ENCODE measurements at places on chromosomes 7 and 10.

GRCh38 chr10:48844616-48845015 lies 95.0 kb downstream of the LRRC18 start:
- no peak for DNase-seq

DNA sequence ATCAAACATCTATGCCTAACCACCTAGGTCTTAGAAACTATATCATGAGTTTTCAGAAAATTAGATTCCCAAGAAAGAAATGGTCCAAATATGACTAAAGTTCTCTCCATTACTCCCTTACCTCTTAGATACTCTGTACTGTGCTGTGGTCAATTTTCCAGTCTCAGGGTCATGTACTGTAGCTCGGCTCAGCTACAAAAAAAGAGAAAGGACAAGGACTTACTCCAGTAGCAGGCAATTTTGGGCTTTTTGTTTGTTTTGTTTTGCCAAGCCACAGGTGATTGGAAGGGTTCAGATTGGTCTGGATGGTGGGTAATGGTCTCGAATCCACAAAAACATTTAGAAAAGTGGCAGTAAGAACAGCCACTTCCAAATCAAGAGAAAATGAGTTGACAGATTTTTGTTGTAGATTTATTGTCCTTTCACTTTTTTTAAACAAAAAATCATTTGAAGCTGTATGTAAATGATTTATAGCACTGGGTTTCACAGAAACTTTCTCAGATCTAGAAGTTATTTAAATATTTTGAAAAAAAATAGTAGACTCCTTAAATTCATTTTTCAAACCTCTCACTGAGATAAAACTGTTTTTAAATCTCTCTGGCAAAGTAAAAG lies 52.8 kb downstream of the P4HA1 start:
- no peak for DNase-seq

DNA sequence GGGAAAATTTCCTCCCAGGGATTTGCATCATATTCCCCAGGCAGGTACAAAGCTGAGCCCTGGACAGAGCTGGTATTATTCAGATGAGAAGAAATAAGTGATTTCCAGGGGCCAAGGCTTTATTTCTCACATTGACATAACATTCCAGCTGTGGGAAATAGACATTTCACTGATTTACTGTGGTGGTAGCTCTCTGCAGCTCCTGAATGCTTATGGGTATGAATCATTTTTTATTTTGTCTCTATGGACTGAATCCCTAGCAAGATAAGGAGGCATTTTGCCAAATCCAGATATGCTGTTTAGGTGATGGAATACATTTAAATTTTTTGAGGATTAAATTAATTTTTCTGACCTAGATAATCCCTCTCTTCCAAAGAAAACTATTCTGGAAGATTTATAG lies 97.9 kb downstream of the MTPN start:
- DNase-seq, result no peak

DNA sequence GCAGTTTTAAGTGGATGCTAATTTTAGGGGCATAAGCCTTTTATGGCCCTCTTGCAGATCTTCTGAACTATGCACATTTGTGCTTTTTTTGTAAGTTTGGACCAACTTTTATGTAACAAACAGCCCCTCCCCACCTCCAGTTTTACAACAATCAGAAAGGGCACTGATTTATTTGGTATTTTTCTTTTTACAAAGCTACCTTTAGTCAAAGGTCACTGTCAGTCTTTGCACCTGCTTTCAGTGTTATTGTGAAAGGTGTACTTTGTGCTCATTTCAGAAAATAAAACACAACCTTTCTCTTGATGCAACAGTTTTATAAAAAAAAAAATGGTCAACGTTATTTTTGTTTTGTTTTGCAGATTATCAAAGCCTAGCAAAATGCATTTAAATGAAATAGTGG lies 39.2 kb downstream of the MPLKIP start:
- no peak for DNase-seq

DNA sequence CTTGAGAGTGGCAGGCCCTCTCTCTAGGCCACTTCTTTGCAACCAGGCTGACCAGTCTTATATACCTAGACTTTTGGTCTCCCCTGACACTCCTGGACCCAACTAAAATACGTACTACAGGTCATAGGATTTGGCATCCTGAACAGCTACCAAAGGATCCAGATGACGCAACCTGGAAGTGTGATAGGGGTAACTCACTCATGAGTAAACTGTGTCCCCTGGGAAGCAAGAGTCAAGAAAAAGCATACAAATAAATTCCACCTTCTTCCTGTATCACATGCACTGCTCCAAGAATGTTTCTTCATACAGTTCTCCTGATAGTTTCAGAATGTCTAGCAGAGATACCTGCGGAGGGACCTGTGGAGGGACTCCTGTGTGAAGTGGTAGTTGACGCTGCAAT lies 172.3 kb downstream of the MDFIC start:
- DNase-seq, result no peak

- no peak for DNase-seq
Measured at GRCh38 chr10:74880041-74880440, 53.6 kb downstream of the KAT6B start.

GRCh38 chr7:30655096-30655970 lies 26.9 kb downstream of the CRHR2 start:
- DNase-seq, result no peak

- DNase-seq, result peak; percentile 17
Measured at GRCh38 chr10:86757113-86757972, 924 bp downstream of the BMPR1A start.

GRCh38 chr10:102837230-102837721 lies at the start of gene CYP17A1:
Gene CYP17A1, minus strand, starts transcription at chr10:102837413. Its CDS starts 52 bp downstream, at chr10:102837361.
- no peak for DNase-seq

DNA sequence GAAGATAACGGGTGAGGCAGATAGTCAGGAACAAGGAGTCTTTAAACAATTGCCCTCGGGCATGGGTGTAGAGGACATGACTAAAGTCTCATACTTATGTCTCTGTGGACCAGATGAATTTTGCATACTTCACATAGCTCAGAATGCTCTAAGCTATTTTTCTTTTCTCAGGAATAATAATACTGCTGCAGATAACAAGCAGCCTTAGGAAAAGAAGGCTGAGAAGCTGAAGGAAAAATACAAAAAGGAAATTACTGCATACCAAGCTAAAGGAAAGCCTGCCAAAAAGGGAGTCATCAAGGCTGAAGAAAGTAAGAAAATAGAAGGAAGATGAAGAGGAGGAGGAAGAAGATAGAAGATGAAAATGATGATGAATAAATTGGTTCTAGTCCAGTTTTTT lies 13.4 kb upstream of the ERCC6 start:
- no peak for DNase-seq

GRCh38 chr10:659688-660141 lies 29.8 kb downstream of the DIP2C start:
- DNase-seq, result no peak

- DNase-seq, result no peak
Measured at GRCh38 chr7:152115021-152115718, 89.7 kb downstream of the GALNT11 start.

GRCh38 chr7:108014747-108015682 lies 12.1 kb upstream of the LAMB1 start:
- DNase-seq, result no peak

Data from stimulated activated CD4-positive, alpha-beta T cell treated with anti-CD3 and anti-CD28 coated beads, Interleukin-4, amount 100 ng/mL, for 1 hour (primary cell).